Muscle of arm (tissue), 14 donors: ENCODE measurements at places on chromosomes 3 and 15. TPM values are rescaled to one million over a fixed set of nuclear protein-coding genes. Genes with fewer than 3 reads are reported as not detected.
A peak's percentile ranks its signal among the peaks of the same experiment; 100 is the strongest.

DNA sequence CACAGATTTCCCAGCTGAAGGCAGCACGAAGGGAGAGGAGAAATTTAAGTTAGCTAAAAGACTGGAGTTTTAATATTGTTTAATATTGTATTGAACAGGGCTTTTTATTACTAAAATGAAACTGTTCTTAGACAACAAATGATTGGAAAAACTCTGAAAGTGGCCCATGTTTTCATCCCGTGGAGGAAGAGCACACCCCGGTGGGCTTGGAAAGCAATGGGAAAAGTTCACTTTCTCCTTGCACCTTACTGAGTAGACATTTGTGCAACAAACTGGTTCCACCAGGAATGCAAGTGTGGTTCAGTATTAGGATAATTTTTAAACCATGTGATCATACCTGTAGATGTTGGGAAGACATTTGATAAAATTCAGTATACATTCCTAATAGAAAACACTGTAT, 8.2 kb upstream of the ESYT3 start:
- DNase-seq: no peak

- DNase-seq: no peak
Measured at GRCh38 chr3:170267793-170268192, 45.6 kb downstream of the PRKCI start.

The TUSC7 gene
- polyA plus RNA-seq: not detected

- DNase-seq: no peak
Measured at GRCh38 chr3:63662011-63662410, 9.5 kb downstream of the SNTN start.

The MORC1 gene
- polyA plus RNA-seq: not detected

DNA sequence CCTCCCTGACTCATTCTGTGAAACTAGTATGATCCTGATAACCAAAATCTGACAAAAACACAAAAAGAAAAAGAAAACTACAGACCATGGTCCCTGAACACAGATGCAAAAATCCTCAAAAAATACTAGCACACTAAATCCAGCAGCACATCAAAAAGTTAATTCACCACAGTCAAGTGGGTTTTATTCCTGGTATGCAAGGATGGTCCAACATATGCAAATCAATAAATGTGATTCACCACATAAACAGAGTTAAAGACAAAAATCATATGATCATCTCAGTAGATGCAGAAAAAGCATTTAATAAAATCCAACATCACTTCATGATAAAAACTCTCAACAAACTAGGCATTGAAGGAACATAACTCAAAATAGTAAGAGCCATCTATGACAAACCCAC, 12.8 kb downstream of the SAXO2 start:
- DNase-seq: no peak

The DNAJC17 gene
- 22.2 TPM for polyA plus RNA-seq

GRCh38 chr3:52959773-52960172, 62.4 kb upstream of the STIMATE start:
- DNase-seq: no peak

- no peak for DNase-seq
Measured at GRCh38 chr15:68699124-68699880, 120.5 kb downstream of the CORO2B start.

- no peak for DNase-seq
Measured at GRCh38 chr3:114857299-114857701, 289.8 kb downstream of the ZBTB20 start.

The BNC1 gene
- 5.4 TPM for polyA plus RNA-seq

GRCh38 chr15:58839485-58839884, 68.4 kb downstream of the MINDY2 start:
- no peak for DNase-seq

DNA sequence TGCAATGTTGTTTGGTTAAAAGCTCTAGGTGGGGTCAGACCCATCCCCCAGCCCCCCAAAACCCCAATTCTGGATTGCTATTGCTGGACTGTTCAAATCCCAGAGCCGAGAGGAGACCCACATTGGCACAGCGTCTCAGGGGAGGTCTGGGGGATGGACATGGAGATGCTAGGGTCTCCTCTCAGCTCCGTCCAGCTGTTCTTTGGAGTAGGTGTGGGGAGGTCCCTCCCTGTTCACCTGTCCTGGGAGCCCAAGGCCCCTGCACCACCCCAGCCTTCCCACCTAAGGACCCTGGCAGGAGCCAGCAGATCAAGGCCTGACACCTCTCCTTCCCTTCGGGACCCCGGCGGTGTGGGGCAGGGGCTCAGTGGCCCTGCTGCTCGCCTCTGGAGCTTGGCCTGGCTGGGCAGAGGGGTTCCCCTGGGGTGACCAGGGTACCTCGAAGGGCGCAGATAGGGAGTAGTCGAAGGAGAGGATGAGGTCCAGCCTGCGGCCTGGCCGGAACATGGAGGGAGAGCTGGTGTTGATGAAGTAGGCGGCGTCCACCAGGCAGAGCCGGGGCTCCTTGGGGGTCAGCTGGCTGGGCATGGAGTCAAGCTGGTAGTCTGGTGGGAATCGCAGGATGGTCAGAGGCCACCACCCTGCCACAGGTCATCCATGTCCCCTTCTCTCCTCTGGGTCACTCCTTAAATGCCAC, 23.9 kb downstream of the PLA2G4D start:
- no peak for DNase-seq

DNA sequence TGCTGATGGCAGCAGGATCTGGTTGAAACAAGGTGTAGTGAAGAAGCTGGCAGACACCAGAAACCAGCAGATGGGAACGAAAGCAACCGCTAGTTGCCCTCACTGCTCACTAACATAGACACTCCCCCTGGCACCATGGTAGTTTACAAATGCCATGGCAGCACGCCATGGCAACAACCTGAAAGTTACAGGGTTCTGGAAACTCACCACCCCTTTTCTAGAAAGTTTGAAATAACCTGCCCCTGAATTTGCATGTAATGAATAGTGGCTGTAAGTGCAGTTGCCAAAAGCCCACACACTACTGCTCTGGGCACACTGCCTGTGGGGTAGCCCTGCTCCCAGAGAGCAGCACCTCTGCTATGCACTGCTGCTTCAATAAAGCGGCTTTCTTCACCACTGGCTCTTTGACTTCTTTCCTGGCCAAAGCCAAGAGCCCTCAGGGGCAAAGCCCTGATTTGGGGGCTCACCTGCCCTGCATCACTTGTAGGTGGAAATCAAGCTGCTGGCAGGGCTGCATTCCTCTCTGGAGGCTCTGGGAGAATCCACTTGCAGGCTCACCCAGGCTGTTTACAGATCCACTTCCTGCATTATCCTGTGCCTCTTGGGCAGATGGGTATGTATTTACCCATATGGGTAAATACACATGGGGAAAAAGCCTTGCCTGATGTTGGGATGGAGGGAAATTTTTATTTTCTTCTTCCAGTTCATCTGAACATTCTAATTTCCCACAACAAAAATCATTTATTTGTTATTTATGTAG, 2.0 kb upstream of the GP9 start:
- DNase-seq: no peak

The JMJD7 gene
- polyA plus RNA-seq: 7.1 TPM

GRCh38 chr3:71487418-71487817, 96.1 kb downstream of the FOXP1 start:
- peak; percentile 26 for DNase-seq

DNA sequence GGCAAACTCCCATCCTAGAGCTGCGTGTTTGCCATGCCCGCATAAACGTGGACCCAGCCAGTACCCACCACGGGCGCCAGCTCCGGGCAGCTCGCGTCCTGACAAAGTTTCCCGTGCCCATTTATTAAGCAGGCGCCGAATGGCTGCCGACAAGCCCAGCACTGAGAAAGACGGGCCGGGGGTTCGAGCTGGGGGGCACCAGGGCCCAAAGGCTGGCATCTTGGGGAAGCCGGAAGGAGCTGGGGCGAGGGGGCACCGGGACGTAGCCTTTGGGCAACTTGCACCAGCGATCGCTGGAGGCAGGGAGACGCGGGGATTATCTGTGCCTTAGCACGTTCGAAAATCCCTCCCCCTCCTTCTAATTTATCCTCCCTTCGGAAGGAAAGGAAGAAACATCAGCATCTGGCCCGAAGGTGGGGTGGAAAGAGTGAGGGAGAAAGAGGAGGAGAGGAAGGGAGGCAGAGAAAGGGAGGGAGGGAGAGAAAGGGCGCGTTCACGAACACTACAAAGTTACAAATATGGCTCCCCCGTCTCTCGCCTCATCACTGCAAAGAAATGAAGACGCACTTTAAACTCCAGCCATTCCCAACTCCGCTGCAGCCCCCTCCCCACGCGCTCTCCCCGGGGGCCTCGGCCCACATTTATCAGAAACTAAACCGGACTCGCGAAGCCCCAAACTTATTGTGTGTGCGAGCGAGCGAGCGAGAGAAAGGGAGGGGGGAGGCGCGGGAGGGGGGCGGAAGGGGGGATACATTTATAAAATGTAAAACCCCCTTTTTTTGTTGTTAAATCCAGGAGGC, 1.0 kb downstream of the ANP32A start:
- DNase-seq: peak; percentile 85

The ST8SIA2 gene
- polyA plus RNA-seq: 20.1 TPM

DNA sequence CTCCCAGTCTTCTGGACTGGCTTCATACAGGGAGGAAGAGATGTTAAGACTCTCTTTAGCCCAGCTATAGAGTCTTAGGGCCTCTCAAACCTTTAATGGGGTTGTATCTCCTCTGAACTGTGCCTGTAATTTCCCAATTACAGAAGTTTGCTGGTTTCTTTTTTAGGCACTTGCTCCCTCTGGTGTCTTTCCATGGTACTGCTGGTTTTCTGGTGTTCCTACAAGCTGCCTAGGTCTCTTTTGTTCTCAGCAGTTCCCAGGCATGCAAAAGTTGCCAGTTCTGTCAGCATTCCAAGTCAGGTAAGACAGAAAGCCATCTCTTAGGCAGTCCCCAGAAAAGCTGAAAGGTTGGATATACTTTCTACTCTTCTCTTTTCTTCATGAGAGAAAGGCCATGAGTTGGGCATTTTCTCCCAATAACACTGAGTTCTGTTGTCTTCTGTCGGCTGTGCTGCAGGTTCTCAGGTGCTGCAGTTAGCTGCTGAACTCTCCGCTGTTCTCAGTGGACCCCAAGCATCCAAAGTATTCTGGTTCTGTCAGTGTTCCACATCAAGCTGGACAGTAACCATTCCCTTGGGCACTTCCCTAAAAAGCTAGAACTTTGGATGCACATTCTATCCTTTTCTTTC, 54.4 kb upstream of the EHHADH start:
- peak; percentile 14 for DNase-seq

GRCh38 chr3:177126015-177126773, 71.1 kb downstream of the TBL1XR1 start:
- DNase-seq: no peak

The GATA2 gene
- 8.0 TPM for polyA plus RNA-seq

The P2RY12 gene
- 0.59 TPM for polyA plus RNA-seq

- no peak for DNase-seq
Measured at GRCh38 chr3:24439021-24439420, 55.6 kb downstream of the THRB start.

DNA sequence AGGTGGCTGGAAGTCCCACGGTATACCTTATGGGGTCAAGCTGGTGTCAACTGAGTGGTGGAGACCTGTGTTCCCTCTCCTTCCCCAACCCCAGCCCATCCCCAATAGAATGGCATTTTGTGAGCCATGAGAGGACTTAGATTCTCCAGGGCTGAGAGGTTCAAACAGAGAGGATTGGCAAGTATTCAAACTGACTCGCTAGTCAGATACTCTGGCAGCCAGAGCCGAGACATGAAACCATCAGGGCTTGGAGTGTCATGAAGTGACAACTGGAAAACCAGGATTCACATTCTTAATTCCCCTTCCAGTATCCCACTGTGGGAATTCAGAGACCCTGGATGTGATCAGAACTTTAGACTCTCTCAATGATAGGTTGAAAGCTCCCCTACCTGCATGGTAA, 159.4 kb upstream of the SNTN start:
- DNase-seq: no peak

The ZMAT3 gene
- 8.6 TPM for polyA plus RNA-seq

The C3orf70 gene
- polyA plus RNA-seq: 5.3 TPM

- DNase-seq: no peak
Measured at GRCh38 chr3:160935413-160936095, 169.6 kb downstream of the B3GALNT1 start.

- DNase-seq: no peak
Measured at GRCh38 chr3:120693439-120694171, 11.6 kb upstream of the HGD start.

- DNase-seq: no peak
Measured at GRCh38 chr3:155217591-155217990, 75.9 kb downstream of the STRIT1 start.
